Right lobe of liver (tissue), 6 donors: ENCODE measurements at places on chromosomes 5 and 9.

DNA sequence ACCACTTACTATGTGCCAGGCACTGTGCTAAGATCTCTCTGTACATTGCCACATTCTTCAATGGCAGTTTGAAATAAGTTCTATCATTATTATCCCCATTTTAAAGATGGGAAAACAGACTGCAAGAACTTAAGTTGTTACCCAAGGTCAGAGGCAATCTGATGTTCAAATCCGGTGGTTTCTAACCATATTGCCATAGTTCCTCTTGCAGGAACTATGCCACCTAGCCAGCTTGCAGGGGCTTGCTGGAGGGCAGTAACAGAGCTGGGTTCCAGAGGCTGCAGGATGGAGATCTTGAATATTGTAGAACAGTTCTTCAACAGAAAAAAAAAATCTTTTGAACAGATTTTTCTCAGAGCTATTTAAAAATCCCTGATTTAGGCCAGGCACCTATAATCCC, 71.8 kb upstream of the TNFAIP8 start:
- no peak for DNase-seq

- DNase-seq = no peak
Observed at GRCh38 chr9:120365386-120365785, 214.6 kb downstream of the CDK5RAP2 start.

- DNase-seq = no peak
Observed at GRCh38 chr9:132156262-132156661, 5.6 kb upstream of the NTNG2 start.

GRCh38 chr5:103424026-103424425, 138.6 kb downstream of the NUDT12 start:
- no peak for DNase-seq
